ENCODE measurements at places on chromosomes 3 and 15.

- no peak for DNase-seq
Observed at GRCh38 chr3:97880267-97880666, 58.5 kb downstream of the CRYBG3 start.

DNA sequence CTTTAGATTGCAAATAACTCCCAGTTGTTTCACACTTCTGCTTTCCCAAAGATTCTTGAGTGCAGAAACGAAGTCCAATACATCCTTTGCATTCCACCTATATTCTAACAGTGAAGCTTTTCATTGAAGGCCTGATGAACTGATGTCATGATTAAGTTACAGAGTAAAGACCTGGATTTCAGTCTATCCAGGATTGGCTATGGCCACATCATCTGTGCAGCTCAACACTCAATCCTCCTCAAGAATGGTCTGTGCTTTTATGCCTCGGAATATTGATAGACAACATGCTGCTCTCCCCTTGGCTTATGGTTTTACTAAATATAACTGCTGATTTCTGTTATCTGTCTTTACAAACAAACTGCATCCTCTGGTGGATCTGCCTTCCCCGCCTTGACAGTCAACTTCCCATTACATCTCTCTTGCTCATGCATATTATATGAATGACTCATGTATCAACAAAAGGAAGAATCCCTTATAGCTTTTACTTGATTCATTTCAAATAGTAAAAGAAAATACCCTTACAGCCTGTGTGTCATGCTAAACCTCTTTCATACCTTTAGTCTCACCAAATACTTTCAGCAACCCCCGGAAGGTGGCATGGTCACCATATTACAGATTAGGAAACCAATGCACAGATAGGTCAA lies 59.5 kb downstream of the SCN11A start:
- DNase-seq, result no peak

GRCh38 chr3:118778201-118778600 lies 256.4 kb downstream of the IGSF11 start:
- DNase-seq, result no peak

DNA sequence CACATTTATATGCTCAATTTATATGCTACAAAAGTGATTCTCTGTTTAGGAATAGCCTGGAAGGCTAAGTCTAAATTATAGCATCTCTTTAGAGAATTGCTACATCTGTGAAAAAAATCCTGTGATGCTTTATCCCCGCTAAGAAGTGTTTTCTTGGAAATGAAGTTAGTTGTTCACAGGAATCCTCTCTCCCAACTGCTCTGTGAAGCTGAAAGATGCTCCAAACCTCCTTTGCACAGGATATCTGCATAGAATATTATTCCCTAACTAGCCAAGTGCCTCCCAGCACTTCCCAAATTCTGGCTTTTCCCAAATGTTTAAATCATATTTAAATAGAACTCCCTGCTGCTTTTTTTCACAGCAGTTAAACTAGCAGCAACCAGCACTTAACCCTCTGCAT lies 132.2 kb downstream of the SRGAP3 start:
- no peak for DNase-seq

DNA sequence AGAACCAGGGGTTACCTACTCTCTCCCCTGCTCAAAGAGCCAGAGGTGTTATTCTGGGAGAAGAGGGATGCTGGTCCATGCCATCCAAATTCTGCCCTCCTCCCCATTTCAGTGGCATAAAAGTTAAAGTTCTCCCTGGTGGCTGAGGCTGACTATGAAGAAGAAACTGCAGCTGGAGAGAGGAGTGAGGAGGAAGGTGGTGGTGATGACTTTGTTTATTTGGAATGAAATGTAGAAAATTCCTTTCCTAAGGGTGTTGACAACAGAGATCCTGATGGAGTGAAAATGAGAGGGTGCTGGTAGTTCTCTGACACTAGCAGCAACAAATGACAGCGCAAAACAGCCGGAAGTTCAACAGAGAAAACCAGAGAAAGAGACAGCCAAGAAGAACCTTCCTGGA lies 100.4 kb downstream of the PCCB start:
- no peak for DNase-seq

- DNase-seq, result no peak
Observed at GRCh38 chr15:61684749-61685467, 375.3 kb downstream of the VPS13C start.

DNA sequence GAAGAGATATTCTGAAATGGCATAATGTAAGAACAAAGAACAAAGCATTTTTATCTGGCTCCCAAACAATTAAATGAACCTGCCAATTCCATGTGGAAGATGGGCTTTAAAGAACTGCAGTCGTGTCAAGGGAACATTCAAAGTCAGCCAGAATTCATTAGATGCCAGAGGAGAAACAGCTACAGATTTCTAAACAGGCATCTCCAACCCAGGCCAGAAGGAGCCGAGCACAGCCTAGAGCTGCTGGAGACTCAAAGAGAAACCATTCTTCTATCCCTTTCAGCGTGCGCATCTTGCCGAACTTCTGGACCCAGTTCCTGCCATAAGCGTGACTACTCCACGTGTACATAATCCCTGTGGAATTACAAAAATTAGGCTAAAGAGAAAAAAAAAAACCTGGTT lies 60.4 kb downstream of the MB21D2 start:
- DNase-seq, result no peak
